Thoracic aorta (tissue), 2 donors: ENCODE measurements at places on chromosomes 5 and 9. TPM values are rescaled to one million over a fixed set of nuclear protein-coding genes. Genes with fewer than 3 reads are reported as not detected.

Gene GFPT2
- 136 TPM for total RNA-seq

DNA sequence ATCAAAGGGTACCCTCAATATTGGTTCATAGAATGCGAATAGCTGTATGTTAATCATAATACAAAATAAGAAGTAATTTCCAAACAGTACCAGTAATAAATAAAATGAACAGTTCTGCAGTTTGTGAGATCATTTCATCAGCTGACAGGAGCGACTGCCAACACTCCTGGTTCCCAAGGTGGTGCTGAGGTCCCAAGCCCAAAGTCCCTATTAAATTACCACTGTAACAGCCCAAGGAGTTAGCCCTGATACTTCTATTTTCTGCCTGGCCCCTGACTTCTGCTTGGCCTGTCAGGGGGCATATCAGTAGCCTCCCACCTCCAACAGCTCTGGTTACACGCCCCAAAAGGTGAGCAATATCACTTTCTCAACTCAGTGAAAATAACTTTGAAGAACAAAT lies 47.1 kb downstream of the ANKH start:
- peak overlapping the region; percentile 9 for H3K27ac ChIP-seq
- H3K27me3 ChIP-seq, result no peaks in the 10 kb centered on the region
- H3K36me3 ChIP-seq, result no peaks in the 10 kb centered on the region
- H3K4me1 ChIP-seq, result peaks cover 14% of the 10 kb centered on the region
- H3K4me3 ChIP-seq, result no peak overlapping the region

DNA sequence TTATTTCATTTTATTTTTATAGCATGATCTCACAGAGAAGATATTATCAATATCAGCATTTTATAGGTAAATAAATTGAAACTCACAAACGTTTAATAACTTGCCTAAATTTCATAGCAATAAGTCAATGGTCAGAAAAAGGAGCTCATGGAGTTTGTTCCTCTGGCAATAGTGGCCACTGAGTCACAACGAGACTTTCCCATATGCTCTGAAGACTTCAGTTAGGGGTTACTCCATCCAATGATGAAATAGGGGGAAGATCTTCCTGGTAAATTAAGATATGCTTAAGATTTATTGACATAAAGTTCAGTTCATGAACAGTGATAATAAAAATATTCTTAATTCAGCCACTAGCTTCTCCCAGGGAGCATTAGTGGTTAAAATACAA lies 43.5 kb upstream of the HTR4 start:
- H3K4me3 ChIP-seq, result peak overlapping the region; percentile 70
- H3K36me3 ChIP-seq, result no peaks in the 10 kb centered on the region
- peak overlapping the region; percentile 69 for H3K27ac ChIP-seq
- H3K4me1 ChIP-seq, result no peaks in the 10 kb centered on the region
- no peak for DNase-seq
- H3K27me3 ChIP-seq, result no peaks in the 10 kb centered on the region

- DNase-seq, result no peak
- H3K4me3 ChIP-seq, result no peak overlapping the region
- H3K36me3 ChIP-seq, result no peaks in the 10 kb centered on the region
- H3K4me1 ChIP-seq, result no peaks in the 10 kb centered on the region
- H3K27me3 ChIP-seq, result no peaks in the 10 kb centered on the region
These were observed 1131.6 kb downstream of the DTWD2 start for GRCh38 chr5:117856713-117857112.

GRCh38 chr5:36877667-36878391 lies 1.3 kb downstream of the NIPBL start:
- H3K4me3 ChIP-seq, result peak overlapping the region; percentile 95
- peaks cover 49% of the 10 kb centered on the region for H3K4me1 ChIP-seq
- DNase-seq, result no peak
- no peaks in the 10 kb centered on the region for H3K27me3 ChIP-seq
- no peaks in the 10 kb centered on the region for H3K36me3 ChIP-seq

DNA sequence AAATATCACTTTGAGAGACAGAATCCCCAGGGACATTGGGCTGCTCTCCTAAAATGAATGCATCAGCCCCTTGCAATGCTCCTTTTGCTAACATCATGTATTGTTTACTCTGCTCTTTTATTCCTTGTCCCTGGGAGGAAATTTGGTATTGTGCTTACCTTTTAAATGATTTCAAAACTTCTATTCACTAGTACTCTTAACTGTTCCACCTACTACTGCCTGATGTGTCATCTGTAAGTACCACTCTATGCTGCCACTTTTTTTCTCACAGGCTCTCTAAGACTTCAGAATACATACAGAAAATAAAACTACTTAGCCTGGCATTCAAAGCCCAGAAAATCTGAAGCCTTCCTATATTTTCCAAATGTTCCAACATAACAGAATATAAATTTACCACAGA lies 667.2 kb downstream of the BRINP1 start:
- H3K27me3 ChIP-seq, result no peaks in the 10 kb centered on the region
- H3K27ac ChIP-seq, result no peak overlapping the region
- no peak for DNase-seq
- no peak overlapping the region for H3K4me3 ChIP-seq
